ENCODE measurements at places on chromosomes 3 and 15.
A peak's percentile ranks its signal among the peaks of the same experiment; 100 is the strongest.

DNA sequence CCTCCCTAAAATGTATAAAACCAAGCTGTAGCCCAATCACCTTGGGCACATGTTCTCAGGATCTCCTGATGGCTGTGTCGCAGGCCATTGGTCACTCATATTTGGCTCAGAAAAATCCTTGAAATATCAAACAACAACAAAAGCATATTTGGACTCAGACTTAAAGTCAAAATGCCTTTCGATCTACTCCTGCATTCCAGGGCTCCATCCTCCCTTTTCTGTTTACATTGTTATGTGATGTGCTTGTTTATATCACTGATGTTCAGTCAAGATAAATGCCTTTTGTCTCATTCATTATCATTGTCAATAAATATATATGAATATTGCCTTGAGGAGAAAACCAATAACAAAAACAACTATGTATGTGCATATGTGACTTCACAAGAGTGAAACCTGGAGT lies 31.7 kb downstream of the HGD start:
- no peak for DNase-seq

DNA sequence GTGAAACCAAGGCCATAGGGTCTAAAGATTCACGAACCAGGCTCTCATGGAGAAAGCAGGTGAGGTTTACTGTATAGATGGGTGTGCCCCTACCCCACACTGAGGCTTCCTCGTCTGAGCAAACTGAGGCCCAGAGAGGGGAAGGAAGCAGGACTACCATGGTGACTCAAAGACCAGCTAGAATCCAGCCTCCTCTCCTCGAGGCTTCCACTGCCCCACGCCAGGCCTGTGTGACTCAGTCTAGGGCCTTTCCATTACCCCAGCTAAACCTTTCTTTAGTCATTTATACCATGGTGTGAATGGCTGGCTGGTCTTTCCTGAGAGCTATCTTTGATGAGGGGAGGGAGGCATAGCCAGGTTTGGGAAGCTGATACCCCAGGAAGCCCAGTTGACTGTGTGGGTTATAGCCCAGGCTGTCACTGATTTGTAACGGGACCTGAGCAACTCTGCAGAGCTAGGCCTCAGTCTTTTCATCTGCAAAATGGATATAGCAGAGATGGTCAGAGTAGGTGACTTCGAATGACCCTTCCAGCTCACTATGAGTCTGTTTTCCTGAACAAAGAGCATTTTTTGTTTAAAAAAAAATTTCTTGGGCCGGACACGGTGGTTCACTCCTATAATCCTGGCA lies 3.0 kb upstream of the RHO start:
- DNase-seq = no peak

DNA sequence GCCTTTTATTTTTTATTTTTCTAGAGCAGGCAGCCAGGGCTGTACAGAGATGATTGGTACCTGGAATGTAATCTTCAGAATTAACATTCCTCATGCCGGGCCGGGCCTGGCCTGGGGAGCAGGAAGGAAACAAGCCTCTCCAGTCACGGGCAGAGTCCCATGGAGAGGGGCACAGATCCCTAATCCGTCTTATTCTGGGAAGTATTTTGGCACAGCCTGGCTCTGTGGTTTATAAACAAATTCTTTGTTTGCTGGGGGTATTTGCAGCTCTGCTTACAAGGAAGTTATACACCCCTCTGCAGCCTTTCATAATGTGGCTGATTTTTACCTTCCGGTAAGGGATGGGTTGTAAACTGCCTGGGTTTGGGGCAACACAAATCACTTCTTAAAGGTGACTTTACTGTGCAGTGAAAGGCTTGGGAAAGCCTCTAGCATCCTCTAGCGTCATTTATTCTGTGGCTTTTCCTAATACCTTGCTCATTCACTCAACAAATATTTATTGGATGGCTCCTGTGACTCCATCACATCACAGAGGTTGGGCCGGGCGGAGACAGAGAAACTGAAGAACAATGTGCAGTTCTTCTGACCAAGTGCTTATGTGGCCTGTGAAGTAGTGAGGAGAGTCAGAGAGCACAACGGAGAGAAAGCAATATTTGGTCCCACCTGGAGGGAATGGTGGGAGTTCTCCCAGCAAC lies 2.7 kb downstream of the SLC6A20 start:
- DNase-seq = no peak

DNA sequence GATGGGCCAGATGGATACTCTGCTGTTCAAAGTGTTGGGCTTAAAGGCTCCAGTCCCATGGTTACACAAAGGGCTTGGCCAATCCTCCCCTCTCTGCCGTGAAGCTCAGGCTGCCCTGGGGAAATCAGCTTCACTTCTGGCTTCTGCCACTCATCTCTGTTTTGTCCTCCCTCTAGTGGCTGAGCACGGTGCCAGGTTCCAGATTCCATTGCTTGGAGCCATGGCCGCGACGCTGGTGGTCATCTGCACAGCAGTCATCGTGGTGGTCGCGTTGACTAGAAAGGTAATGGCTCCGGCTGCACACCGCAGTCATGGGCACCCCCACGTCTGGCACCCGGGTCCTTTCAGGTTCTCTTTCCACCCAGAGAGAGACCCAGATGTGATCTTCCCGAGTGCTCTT lies 5.6 kb downstream of the TIGIT start:
- no peak for DNase-seq

- no peak for DNase-seq
These were observed 171.8 kb downstream of the EPHA6 start for GRCh38 chr3:96986241-96986640.

GRCh38 chr3:69005071-69005790 lies 8.3 kb downstream of the EOGT start:
- DNase-seq = no peak

GRCh38 chr3:27219127-27219845 lies 149.9 kb downstream of the NEK10 start:
- no peak for DNase-seq

- no peak for DNase-seq
These were observed 177.9 kb upstream of the SOX2 start for GRCh38 chr3:181533811-181534210.

GRCh38 chr15:63699101-63699785 lies 102.1 kb downstream of the FBXL22 start:
- DNase-seq = no peak

GRCh38 chr3:65706776-65707568 lies 331.7 kb downstream of the MAGI1 start:
- DNase-seq = no peak

DNA sequence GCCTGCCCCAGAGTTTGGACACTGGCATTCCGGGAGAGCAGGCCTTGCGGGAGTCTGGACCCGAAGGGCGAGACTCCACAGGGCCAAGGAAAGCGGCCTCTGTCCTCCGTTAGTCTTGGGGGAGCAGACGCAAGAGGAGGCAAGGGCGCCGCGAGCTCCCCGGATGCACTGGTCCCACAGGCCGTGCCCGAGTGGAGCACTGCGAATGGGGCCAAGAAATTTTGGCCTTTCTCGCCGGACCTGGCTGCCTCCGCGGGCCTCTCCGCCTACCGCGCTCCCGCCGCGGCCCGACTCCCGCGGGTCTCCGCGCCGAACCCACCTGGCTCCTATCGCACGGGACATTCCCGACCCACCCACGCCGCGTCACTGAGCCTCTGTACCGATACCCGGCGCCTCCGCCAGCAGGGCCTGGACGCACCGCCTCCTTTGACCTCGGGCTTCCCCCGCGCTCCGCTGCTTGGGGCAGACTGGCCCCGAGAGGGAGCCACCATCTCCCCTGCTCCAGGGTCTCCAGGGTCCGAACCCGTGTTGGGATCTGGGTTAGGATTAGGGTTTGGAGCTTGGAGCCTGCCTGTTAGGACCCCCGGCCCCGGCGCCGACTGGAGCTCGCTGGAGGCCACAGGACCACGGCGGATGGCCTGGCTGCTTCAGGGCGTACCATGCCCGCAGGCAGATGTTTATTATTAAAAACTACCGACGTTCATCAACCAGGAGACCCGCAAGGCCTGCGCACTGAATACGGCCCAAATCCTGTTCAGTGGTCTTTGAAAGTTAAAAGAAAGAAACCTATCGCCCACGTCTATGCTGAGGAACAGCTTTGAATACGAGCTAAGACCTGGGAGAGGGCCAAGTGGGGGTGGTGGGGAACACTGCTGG lies 11.7 kb downstream of the SHOX2 start:
- DNase-seq = peak; percentile 41

- DNase-seq = no peak
These were observed 3.1 kb downstream of the ATP10A start for GRCh38 chr15:25859838-25860645.

DNA sequence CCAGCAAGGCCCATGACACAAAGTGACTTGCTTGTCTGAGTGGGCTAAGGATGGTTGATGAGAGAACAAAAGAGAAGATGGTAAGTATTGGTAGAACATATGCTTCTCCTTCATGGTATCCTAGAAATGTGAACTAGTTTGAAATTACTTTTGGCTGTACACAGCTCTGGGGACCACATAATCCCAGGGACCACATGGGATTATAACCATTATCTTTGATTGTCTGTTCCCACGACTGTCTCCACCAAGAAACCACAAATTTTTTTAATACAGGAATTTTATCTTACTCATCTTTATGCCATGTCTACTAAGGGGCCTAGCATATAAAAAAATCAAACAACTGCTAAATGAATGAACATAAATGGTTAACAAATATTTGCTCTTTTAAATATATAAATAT lies 155.3 kb upstream of the PRICKLE2 start:
- no peak for DNase-seq

- DNase-seq = no peak
These were observed 102.1 kb downstream of the TGFBR2 start for GRCh38 chr3:30708472-30708871.

DNA sequence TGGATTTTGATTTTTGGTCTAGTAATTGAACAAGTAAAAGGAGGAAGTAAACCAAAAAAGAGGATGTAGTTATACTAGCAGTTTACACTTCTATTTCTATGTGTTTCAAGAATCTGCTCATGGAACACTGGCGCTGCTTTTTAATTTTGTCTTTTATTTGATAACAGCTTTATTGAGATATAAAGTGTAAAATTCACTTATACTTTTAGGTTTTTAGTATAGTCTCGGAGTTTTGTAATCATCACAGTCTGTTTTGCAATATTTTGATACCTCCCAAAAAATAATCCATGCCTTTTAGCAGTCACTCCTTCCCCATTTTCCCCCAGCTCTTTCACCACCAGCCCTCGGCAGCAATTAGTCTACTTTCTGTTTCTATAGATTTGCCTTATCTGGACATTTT lies 18.0 kb downstream of the UBE2E2 start:
- no peak for DNase-seq

- DNase-seq = no peak
These were observed 131.9 kb downstream of the DNAJB8 start for GRCh38 chr3:128334766-128335165.

DNA sequence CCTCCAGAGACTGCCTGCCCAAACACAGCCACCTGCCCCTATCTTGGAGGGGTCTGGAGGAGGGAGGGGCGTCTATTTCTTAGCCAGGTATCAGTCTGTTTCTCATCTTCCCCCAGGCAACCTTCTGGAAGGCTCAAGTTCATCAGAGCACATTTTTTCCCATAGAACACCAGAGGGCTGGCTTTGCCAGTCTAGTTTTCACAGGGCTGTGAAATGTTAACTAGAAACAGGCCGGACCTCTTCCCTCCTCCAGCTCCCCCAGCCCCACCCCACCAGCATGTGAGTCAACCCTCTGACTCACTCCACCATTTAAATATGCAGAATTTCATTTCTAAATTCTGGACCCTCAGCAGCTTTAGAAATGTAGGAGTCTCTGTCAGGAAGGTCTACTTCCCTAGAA lies 66.9 kb downstream of the SLCO2A1 start:
- DNase-seq = no peak

DNA sequence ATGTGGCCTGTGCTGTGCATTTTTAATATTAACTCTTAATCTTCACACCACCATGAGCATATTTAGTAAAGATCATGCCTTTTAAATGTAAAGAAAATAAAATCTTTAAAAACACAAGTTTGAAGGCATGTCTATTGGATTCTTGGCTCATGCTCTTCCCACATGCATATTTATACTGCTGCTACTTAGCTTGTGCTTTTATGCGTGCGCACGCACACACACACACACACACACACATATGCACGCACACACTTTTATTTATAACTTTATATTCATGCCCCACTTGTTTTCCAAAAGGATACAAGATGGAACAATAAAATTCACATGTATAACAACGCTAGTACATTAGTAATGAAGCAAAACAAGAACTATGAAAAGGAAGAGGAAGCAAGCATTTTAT lies 36.1 kb upstream of the ZPLD1 start:
- no peak for DNase-seq

GRCh38 chr15:49742381-49742780 lies 121.5 kb downstream of the DTWD1 start:
- no peak for DNase-seq

GRCh38 chr15:65942436-65942835 lies 73.1 kb downstream of the RAB11A start:
- no peak for DNase-seq

- peak; percentile 57 for DNase-seq
These were observed 69.4 kb upstream of the FOXP1 start for GRCh38 chr3:71652781-71653413.

- DNase-seq = no peak
These were observed 145.2 kb downstream of the ZIC1 start for GRCh38 chr3:147554332-147554731.

- DNase-seq = no peak
These were observed 19.9 kb downstream of the KLF13 start for GRCh38 chr15:31346367-31347066.

- DNase-seq = no peak
These were observed 76.0 kb upstream of the SLC25A26 start for GRCh38 chr3:66144568-66145407.
